ENCODE measurements at places on chromosomes 4 and X.

- DNase-seq, result no peak
Measured at GRCh38 chr4:132334081-132334480, 815.0 kb upstream of the PCDH10 start.

- no peak for DNase-seq
Measured at GRCh38 chrX:13162772-13163410, 118.5 kb upstream of the FAM9C start.

DNA sequence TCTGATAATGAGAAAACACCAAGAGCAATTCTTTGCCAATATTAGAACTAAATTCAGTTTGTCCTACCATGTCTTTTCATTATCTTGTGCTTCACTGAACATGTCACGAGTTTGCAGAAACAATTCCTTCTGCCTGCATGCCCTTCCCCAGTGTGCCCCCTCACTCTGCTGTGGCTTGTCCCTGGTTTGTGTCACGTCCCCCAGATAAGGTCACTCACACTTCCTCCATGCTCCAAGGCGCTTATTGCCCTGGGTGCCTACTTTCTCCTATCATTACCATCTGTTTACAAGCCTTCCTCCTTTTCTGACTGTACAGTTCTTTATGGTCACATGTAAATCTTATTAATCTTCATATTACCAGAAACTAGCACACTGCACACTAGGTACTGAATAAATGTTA is 394.1 kb downstream of the KCNIP4 start:
- DNase-seq, result no peak

DNA sequence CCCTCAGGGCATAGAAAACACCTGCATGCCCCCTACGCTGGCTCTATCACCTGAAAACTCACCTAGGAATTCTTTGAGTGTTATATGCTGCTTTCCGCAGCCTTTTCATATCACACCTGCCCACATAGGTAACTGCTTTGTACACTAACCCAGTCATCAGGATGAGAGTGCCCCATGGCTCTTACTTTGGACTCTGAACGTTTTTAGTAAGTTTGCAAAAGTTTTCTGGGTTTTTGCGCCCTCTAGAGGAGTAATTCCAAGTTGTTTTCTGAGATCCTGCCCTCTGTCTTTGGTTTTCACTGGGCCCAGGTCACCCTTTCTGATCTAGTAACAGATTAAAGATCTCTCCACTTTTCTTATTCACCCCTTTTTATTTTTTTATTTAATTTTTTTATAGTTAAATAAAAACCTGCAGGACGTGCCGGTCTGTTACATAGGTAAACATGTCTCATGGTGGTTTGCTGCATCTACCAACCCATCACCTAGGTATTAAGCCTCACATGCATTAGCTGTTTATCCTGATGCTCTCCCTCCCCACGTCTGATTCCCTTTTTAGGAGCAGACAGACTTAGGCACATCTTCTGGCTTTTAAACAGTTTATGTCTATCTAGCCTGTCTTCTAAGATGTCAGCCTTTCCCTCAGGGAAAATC is 139.2 kb downstream of the NWD2 start:
- DNase-seq, result peak; percentile 7

DNA sequence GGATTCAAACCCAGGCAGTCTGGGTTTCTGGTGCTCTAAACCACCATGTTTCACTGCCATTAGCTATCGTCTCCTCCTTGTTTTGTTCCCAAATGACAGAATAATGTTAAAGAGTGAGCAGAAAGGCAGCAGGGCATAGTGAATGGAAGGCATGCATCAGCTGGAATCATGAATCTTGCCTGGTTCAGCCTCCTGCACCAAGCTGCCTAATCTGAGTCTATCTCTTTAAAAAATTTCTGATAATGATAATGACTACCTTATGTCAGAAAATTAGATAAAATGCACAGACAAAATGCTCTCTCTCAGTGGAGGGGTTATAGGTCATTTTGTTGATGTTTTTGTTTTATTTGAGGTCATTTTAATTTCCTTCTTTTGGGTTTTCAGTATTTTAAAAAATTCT is 187.4 kb downstream of the RASL11B start:
- DNase-seq, result no peak

DNA sequence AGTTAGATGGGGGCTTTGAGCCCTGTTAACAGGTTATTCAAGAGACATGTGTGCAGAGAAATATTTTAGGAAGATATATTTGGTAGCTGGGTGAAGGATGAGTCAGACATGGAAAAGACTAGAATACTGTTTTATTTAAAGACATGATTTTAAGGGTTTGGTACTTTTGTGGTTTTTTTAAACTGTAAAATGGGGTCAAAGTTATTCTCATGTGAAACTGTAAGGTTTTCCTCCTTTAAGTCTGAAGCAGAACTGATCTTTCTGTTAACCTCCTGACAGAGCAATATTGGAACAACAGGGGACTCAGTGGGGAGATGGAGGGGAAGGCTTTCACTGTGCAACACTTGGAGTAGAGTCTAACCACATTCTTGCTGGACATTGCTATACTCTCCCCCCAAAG is 112.4 kb upstream of the LSM6 start:
- DNase-seq, result no peak

DNA sequence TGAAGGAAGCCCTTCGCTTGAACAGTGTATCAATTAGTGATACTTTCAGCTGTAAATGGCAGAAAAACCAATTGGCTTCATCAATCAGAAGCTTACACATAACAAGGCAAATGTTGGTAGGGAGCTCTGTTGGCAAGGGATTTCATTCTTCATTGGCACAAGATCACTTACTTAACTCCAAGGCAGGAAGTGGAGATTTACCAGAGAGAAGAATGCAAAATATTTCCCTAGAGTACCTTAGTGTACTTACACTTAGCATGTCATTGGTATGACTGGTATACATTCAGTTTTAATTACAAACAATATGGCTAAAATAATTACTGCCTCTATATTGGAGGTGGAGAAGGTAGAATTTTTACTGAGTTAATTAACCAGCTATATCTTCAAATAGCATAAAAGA is 545.0 kb downstream of the GABRG1 start:
- DNase-seq, result no peak

DNA sequence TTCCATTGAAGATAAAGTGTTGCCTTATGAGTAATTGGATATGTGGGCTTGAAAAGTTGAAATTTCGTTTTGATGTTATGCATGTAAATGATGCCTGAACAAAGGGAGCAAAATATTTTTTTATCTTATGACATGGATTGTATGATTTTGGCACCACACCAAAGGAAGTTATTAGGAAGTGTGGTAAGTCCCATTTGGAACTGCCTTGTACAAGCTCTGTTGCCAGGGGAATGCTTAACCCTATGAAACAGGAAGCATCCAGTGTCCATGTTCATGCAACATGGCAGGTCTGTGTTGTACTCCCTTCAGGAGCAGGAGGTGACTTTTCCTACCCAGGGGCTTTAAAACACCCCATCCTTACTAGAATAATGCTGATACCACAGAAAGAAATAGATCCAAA is 13.2 kb downstream of the SMPX start:
- no peak for DNase-seq

GRCh38 chrX:16633754-16634153 is 16.2 kb upstream of the S100G start:
- no peak for DNase-seq

GRCh38 chrX:17743913-17744312 is 6.6 kb downstream of the SCML1 start:
- no peak for DNase-seq

GRCh38 chr4:26823583-26823982 is 37.1 kb upstream of the STIM2 start:
- DNase-seq, result no peak

DNA sequence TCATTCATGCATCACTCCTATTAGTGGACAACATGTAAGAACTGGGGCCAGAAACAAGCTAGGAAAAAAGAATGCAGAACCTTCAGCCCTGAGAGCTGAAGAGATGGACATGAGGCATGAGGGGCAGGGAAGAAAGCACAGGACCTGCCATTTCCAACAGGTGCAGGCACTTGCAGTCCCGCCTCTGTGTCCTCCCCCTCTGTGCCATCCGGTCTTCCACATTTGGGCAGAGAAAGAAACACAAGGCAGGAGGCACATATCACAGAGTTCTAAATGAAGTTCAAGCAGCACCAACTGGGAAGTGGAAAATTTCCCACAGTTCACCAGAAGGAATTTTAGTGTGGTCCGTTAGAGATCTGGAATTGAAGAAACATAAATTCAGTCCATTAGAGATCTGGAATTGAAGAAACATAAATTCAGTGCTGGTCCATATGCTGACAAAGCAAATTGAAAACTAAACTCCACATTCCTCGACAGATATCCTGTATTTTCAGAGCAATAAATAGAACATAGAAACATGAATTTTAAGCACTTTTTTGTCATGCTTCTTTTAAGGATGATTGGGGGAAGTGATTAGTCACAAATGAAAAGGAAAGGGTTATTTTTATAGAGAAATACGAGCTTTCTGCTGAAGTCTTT is 57.2 kb upstream of the DAPP1 start:
- no peak for DNase-seq

- DNase-seq, result no peak
Measured at GRCh38 chrX:11881485-11882170, 123.6 kb downstream of the MSL3 start.

- DNase-seq, result no peak
Measured at GRCh38 chr4:109969087-109969486, 56.4 kb downstream of the EGF start.

DNA sequence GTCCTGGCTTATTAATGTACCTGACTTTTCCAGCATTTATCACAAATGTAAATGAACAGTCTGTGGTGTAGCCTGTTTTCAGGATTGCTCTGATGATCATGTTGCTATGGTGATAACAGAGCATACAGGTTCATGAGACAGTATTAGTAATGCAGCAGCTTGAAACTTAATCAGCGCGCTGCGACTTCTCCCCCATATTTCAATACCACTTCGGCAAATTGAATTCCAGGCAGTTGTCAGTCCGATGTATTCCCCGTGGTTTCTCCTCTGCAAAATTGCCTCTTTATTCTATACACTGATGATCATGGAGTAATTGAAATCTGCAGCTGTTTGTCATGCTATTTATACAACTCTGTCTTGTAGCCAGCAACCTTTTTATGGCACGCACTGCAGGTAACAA is 239.3 kb downstream of the C4orf33 start:
- DNase-seq, result peak; percentile 75

DNA sequence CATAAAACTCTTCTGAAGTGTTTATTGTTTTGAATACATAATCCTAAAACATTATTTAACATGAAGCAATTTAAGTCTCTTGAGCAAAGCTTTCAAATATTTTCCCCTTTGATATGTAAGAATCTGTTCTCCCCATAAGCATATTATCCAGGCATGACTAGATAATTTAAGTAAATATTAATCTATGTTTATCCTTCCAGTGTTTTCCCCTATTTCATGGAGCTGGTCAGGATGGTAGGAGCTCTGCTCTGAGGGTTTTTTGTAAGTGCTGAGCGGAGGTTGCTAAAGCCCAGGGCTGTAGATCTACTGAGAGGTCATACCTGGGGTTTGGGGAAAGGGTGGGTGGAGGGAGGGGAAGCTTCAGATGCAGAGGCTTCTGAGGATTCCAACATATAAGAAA is 258.9 kb upstream of the SFRP2 start:
- DNase-seq, result no peak

DNA sequence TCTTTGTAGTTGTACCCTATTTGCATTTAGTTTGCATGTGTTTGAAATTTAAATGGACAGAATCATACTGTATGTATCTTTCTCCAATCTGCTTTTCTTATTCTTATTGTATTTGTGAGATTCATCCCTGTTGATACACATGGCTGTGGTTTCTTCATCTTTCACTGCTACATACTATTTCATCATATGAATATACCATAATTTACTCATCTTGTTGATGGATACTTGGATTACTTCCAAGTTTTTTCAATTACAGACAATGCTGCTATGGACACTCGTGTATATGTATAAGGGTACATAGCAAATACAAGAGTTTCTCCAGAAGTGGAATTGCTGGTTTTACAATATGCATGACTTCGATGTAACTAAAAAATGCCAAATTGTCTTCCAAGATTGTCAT is 11.8 kb upstream of the KLHL8 start:
- no peak for DNase-seq

DNA sequence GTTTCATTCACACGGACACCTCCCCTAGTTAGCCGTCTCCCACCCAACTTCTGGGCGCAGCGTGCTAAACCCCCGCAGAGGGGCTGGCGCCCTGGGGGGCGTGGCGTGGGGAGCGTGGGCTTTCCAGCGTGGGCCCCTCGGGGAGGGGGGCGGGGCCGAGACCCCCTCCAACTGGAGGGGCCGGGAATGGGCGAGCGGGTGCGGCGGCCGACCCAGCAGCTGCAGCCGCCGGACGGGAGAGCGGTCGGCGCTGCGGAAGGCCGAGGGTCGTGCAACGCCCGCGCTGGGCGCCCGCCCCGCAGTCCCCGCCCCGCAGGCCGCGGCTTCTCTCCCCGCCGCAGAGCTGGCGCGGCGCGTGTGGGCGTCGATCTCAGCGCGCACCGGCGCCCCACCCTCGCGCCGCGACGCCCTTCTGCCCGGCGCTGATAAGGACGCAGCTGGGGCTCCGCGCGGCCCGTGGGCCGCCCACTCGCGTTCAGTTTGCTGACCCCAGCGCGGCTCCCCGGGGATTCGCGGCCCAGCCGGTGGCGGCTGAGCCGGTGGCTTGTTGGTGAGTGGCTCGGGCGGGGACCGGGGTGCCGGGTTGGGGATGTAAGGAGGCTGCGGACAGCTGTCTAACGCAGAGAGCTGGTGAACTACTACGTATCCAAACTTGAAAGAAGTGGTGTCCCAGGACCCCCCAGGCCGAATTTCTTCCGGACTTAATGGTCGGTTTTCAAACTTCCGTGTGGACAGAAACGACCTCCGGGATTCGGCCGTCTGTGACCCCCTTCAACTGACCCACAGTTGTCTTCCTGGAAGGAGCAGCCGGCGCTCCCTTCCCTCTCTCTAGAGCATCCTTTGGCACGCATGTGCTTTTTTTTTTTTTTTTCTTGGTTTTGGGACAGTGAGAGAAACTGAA is 1.5 kb downstream of the FHDC1 start:
- DNase-seq, result peak; percentile 5

GRCh38 chr4:78018271-78019049 is 38.7 kb upstream of the FRAS1 start:
- DNase-seq, result no peak

DNA sequence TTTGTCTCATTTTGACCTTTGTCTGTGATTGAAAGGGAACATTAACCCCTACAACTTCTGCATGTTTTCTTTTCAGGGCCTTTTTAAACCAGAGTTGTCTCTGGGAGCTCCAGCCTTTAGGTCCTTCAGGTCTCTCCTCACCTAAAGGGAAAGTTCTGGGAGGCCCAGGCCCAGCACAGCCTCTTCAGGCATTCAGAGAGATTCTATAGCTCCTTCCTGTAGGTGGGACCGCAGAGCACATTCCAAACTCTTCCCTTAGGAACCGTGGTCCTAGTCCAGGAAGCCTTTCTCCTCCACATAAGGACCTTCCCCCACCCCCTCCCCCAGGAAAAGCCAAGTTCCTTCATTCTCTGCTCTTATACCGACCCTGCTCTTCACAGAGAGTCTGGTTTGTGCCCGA is 14.9 kb downstream of the NKX6-1 start:
- no peak for DNase-seq
